Central memory CD4-positive, alpha-beta T cell (primary cell): ENCODE measurements at places on chromosomes 7 and 10.

DNA sequence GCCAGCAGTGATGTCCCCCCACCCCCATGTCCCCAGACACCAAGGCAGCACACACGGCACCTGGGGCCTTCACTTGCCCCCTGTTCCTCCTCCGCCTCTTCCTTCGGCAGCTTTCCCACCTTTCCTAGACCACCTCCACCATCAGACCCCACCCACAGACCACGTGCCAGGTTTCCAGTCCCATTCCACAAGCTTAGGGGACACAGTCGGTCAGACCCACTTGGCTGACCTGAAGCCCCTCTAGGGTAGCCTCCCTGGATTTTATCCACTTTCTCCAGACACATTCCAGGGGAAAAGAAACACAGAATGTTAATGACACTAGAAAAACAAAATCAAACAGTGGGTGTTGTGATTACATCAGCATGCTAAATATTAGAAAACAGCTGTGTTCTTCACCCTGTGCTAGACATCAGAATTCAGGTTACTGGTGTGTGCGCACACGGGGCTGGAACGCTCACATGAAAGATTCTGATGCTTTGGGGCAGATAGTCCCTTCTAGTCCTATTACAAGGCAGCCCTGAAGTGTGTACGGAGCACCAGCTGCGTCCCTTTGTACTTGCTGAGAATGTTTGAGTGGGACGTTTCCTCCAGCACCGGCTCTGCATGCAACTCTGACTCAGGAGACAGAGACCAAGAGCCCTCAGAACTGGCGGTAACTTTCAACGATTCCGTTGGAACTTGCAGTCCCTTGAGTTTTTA, 75.5 kb upstream of the PPP2R2D start:
- no peak for DNase-seq

- no peak for DNase-seq
Measured at GRCh38 chr10:80315391-80315790, 25.9 kb upstream of the MAT1A start.

GRCh38 chr7:55493408-55493807, 78.9 kb downstream of the VOPP1 start:
- no peak for DNase-seq

- DNase-seq = no peak
Measured at GRCh38 chr10:15045380-15045779, 1.6 kb downstream of the OLAH start.

GRCh38 chr7:30057741-30058140, 29.5 kb downstream of the PLEKHA8 start:
- DNase-seq = no peak

- DNase-seq = no peak
Measured at GRCh38 chr10:108031505-108031904, 867.0 kb upstream of the SORCS1 start.

- no peak for DNase-seq
Measured at GRCh38 chr10:92572362-92573090, 1.4 kb downstream of the IDE start.
